Coronary artery (tissue), 2 donors: ENCODE measurements at places on chromosomes 3 and 15.
A peak's percentile ranks its signal among the peaks of the same experiment; 100 is the strongest.

DNA sequence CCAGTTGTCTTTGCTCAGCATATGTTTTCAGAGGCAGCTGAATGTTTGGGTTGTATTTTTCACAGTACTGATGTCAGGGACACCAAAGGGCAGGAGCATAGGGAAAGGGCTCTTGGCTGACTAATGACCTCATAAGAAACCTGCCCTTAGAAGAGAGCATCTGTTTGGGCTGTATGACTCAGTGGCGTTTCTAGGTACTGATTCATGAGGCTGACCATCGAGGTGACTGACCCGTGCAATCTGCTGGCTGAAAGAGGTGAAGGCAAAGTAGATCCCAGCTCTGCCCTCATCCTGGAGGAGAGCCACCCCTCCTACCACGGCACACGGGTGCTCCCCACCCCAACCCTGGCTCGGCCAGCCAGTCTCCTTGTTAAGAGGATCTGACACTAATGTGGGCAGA is 8.3 kb downstream of the LMCD1 start:
- no peak for DNase-seq

GRCh38 chr15:38682363-38682762 is 117.7 kb upstream of the RASGRP1 start:
- no peak for DNase-seq

- no peak for DNase-seq
Measured at GRCh38 chr3:169131690-169132464, 531.6 kb downstream of the MECOM start.

- peak; percentile 60 for DNase-seq
Measured at GRCh38 chr15:70556151-70556741, 207.1 kb downstream of the UACA start.
